Thoracic aorta (tissue), 2 donors: ENCODE measurements at places on chromosomes 6 and 20. TPM values are rescaled to one million over a fixed set of nuclear protein-coding genes. Genes with fewer than 3 reads are reported as not detected.

DNA sequence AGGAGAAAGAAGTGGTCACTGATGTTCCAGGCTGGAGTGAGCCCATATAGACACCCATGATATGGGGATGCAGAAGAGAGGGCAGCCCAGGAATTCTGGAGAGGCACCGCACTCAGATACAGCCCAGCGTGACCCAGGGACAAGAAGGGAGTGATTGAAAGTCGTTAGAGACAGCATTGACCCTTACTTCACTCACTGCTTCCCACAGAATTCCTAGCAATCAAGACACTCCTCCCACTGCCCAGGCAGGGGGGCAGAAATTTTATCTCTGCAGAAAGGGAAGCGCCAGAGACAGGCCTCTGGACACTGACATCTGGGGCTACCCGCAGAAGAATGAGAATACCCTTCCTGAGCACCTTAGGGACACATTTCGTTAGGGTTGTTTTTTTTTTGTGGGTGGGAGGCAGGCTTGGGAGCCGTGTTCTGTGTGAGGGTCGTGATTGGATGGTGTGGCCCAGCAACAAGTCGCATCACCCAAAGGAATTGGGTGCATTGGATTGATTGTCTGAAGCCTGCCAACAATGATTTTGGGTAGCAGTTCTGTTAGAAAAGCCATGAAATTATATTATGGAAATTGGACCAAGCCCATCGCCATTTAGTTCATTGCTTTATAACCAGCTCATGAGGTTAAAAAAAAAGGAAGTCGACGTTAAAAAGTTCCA is 45.9 kb upstream of the MAP3K4 start:
- no peak for DNase-seq

Gene DLK2
- total RNA-seq = not detected

DNA sequence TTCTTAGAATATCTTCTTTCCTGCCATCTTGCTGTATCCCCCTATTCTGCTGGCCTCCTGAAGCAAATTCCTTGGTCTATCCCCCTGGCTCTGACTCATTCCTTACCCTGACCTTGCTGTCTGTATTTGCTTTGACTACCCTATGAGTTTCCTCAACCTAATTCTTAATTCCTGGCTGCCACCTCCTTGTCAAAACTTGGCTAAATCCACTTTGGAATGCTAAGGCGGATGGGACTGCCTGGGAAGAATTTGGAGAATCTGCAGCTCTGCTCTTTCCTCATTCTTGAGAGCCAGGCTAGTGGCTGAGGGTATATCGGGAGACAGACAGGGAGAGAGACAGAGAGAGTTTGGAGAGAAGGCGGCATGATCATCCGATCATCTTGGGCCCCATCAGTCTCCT is 24.4 kb downstream of the CAP2 start:
- DNase-seq = no peak

DNA sequence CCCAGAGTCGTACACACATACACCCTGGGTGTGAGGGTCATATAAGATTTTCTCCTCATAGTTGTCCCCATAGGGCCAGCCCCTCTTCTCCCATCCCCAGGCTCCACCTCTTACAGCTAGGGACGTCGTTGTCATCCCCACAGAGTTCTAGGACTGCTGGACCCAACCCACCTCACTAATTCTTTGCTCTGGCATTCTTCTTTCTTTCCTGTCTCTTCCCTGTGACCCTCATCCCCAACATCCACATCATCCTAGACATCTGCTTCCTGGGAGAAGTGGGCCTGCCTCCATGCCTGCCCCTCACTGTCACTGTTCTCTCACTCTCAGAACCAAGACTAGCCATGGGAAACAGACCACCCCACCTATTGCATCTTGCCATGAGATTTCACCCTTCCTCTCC is 1.1 kb downstream of the PSMF1 start:
- DNase-seq = no peak

DNA sequence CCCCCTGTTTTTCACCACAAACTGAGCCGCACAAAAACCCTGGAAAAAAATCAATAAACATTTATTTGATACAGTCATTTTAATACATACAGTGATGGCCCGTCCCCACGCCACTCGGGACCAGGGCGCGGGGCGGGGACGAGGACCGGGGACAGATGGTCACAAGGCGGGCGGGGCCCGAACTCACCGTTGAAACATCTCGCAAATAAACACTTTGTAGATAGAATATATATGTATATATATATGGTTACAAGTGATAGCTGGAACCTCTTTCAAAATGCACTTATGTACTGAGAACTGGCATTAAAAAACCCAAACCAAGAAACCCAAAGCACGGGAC is 418 bp upstream of the UCKL1 start:
- DNase-seq = no peak

DNA sequence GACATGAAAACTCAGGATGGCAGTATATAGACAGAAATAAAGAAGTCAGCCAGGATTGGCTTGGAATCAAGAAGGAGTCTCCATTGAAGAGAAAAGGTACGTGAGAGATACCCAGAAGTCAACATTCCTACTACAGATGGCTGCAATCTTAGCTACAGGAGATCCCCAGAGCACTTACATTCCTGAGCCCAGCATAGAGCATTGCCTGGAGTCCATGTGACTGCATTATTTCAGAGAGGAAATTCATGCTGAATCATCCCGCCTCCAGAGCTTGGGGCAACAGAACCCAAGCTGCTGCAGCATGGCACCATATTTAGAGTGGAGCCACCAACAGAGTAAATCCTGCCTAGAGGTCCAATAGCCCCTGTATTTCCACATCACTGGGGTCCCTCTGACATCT is 125.0 kb upstream of the GRIK2 start:
- DNase-seq = no peak

GRCh38 chr6:2133716-2134310 is 111.6 kb downstream of the GMDS start:
- no peak for DNase-seq

DNA sequence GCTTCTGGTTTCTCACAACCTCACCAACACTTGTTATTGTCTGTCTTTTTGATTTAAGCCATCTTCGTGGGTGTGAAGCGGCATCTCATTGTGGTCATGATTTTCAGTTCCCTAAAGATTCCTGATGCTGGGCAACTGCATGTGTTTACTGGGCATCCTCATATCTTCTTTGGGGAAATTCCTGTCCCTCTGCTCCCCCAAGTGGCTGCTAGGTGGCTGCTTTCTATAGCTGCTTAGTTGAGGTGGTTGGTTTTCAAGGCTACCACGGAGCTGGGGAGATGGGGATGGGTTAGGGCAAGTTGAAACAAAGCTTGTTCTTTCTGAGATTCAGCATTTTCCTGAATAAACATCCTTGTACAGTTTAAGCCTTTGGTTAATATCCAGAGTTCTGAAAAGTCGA is 403.9 kb upstream of the SULF2 start:
- DNase-seq = no peak

Gene CABLES2
- 2.1 TPM for total RNA-seq

Gene PRR18
- total RNA-seq = not detected

Gene ENPP1
- 27.8 TPM for total RNA-seq

DNA sequence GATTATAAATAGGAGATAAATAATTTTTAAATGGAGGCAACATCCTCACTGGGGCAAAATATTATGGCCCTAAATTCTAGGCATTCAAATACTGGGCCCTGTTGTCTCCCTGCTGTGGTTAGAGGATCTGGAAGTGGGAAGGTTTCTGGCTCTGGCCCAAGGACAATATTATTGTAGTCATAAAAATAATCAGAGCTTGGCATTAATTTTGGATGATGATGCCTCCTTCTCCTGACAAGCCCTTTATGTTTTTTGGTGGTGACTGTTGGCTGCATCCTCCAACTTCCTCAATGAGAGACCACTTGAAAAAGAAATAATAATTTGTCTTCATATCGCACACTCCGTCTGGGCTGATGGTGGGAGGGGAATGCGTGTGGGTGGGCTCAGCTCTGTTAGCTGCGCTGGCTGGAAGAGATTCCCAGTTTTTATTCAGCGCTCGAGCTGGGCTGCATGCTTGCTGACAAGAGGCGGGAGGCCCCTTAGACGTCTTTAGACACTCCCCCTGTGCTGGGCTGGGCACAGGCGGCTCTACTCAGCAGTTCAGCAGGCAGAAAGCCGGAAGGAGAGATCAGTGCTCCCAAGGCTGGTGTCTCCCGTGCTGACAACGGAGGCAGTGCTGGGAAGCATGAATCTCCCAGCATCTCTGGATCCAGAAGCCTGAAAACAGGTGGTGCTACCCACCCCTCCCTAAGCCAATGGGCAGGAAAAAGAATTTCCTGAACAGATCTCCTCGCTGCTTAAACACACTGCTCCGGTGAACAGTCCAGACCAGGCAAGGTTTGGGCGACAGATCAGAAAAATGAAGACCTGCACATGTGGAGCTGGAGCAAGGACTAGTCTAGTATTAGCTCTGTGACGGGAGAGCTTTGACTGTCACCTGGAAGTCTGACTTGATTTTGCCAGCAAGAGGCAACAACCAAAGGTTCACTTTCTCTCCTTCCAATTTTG is 97.7 kb downstream of the SYCP2 start:
- DNase-seq = no peak

GRCh38 chr20:50456452-50457324 is 53.5 kb upstream of the PTPN1 start:
- no peak for DNase-seq

GRCh38 chr20:3980260-3981131 is 34.9 kb downstream of the RNF24 start:
- no peak for DNase-seq

Gene ADAM33
- total RNA-seq = 177 TPM

DNA sequence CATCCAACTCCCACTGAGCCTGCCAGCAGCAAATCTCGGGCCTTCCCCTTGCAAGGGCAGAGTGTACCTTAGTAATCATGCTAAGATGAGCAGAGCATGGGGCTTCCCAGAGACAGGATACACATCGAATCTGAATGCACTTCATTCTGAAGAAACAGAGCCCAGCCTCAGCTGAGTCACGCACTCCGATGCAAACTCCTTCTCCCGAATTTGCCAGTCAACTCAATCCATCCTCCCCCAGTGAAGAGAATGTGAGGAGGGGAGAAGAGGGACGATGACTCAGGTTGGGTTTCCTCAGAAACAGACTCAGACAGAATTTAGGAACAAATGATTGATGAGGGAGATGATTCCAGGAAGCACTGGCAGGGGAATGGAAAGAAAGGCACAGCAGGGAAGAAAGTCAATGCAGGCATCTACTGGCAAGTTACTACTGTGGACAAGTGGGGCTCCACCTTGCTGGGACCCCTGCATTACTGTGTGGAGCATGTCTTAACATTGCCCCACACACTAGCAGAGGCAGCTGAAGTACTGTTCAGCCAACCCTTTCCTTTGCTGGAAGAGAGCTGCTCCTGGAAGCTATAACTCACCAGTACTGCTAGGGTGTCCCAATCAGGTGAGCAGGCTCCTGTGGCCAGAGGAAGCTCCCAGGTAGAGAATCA is 251.6 kb downstream of the ADGB start:
- no peak for DNase-seq

GRCh38 chr6:41937861-41938574 is 3.6 kb downstream of the CCND3 start:
- no peak for DNase-seq

GRCh38 chr20:187733-188132 is 1.8 kb downstream of the DEFB128 start:
- no peak for DNase-seq

DNA sequence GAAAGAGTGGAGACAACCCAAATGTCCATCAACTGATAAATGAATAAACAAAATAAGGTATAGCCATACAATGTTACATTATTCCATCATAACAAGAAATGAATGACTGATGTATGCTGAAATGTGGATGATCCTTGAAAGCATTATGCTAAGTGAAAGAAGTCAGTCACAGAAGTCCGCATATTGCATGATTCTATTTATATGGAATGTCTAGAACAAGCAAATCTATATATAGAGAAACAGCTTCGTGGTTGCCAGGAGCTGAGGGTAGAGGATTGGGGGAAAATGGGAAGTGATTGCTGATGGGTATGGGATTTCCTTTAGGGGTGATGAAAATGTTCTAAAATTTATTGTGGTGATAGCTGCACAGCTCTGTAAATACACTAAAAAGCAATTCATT is 196.8 kb downstream of the ATXN1 start:
- DNase-seq = no peak

GRCh38 chr20:3315136-3315535 is 76.1 kb upstream of the SLC4A11 start:
- no peak for DNase-seq

GRCh38 chr6:96947055-96947454 is 22.5 kb downstream of the KLHL32 start:
- DNase-seq = no peak

Gene WFDC2
- not detected for total RNA-seq
